ENCODE measurements at places on chromosomes 7 and 10.

DNA sequence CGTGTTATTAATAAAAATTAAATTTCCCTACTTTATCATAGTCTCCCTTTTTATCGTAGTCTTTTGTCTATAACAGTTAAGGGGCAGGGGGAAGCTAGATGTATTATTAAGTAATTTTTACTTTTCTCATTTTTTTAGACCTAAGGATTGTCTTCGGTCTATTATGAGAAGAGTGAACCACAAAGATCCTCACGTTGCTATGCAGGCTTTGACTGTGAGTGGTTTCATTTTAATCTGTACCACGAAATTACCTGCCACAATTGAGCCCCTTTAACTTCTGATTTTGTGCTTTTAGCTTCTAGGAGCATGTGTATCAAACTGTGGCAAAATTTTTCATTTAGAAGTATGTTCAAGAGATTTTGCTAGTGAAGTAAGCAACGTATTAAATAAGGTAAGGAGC is 40.6 kb downstream of the STAM start:
- no peak for DNase-seq

GRCh38 chr7:132738254-132738653 is 162.0 kb upstream of the PLXNA4 start:
- DNase-seq, result no peak

DNA sequence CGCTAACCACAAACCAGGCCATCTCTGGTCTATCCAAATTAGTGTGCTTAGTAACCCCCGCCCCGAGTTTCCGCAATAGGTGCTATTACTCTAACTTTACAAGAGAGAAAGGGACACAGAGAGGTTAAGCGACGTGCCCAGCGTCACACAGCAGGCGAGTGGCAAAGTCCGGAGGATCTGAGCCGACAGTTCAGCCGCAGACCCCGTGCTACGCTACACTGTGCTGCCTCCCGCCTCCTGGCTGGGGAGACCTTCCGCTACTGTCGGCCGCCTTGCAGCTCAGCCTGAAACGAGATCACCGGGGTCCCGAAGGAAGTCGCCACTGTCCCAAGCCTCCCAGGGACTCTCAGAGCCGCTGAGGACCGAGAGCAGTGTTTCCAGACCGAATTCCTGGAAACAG is 799 bp downstream of the INTS1 start:
- no peak for DNase-seq

DNA sequence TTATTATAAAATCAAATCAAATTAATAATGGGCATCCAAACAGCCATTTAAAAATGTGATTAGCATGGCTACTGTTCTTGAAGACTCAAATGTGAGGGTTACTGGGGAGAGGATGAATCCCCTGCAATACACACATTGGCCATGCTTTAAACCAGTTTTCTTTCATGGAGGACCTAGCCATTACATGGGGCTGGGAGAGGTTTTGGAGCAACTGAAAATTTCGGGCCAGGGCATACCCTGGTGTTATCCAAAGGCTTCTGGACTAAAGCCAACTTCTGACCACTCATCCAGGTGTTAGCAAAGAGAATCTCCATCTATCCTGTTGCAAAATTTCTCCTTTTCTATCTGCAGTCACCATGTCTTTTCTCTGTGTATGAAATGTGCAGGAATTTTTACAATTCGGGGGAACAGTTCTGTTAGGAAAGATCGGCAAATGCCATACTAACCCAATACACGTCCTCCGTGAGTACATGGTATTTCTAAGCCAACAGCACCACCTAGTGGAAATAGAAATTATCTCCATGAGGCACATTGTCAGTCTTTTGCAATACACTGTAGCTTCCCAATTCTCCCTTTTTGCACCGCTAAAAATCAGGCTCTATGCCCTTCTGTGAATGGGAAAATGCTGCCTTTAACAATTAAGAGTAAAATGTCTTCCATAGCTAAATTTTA is 47.0 kb upstream of the ZNF107 start:
- peak; percentile 45 for DNase-seq

DNA sequence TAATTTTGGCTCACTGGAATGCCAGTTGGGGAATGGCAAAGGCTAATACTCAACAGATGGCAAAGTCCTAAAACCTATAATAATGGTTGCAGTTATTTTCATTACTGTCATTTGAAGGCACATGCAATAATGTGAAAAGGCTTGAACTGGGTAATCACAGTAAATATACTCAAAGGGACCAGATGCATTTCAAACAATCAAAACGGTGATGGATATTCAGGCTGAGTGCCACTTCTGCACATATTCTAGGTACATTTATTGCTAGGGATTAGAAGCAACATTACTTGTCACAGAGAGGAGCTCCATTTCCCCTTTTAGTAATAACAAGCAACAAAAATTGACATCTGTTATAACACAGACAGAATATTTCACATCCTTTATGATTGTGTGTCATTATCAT is 171.8 kb downstream of the NXPH1 start:
- DNase-seq, result no peak

Measured in central memory CD4-positive, alpha-beta T cell (primary cell).